ENCODE measurements at places on chromosomes 6 and 20. TPM values are rescaled to one million over a fixed set of nuclear protein-coding genes. Genes with fewer than 3 reads are reported as not detected.

- DNase-seq = no peak
Observed at GRCh38 chr6:136114661-136115060, 135.4 kb downstream of the MTFR2 start.

Gene HTR1E
- not detected for total RNA-seq

Gene CALHM4
- 0.10 TPM for total RNA-seq

DNA sequence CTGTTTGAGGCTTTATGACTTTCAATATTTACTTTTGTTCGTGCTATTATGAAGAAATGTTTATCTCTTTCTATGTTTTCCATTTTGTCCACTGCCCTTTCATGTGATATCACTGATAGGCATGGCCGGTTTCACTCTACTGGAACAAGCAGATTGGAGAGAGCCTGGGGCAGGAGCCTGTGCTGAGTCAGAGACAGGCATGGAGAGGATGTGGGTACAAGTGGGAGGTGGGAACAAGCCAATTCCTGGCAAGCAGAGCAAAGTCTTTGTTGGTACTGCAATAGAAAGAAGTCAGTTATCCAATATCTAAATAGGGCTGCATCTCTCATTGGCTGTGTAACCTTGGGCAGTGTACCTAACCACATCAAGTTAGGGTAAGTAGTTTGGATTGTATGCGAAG, 545.6 kb upstream of the MAP3K7 start:
- peak; percentile 13 for DNase-seq

- no peak for DNase-seq
Observed at GRCh38 chr20:17617212-17617867, 47.5 kb downstream of the DSTN start.

DNA sequence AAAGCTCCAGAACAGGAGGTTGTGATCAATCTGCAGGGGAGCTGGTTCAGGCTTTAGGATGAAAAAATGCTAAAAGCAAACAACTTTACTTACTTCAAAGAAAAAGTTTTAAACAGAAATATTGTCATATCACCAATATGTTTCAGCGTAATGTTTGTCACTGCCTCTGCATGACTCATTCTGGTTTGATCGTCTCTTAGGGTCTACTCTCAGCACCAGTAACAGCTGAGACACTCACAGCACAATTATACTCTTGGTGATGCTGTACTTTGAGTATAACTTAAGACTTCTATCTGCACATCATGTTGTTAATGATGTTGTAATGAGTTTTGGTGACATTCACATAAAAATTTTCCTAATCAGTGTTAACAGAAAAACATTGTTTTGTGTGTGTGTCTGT, 665.4 kb downstream of the EPM2A start:
- DNase-seq = no peak

DNA sequence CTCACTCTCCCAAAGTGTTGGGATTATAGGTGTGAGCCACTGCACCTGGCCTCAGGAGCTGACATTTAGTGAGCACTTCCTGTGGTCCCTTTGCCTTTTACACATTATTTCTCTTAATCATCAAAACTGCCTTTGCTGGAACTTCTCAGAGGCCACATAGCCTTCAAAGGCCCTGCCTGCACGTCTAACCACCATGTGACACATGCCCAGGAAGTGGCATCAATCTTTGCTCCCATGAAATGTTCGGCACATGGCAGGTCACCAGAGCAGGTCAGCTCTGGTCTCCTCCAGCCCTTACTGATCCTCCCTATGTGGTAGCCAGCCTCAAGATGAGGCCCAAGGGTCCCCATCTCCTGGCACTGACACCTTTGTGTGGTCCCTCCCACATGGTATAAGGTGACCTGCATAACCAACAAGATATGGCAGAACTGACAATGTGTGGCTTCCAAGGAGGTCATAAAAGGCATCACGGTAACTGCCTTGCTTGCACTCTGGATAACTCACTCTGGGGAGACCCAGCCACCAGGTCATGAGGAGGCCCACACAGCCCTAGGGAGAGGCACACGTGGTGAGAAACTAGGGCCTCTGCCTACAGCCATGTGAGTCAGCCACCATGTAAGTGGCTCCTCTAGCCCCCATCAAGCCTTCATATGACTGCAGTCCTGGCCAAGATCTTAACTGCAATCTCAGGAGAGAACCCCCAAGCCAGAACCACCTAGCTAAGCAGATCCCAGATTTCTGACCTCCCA, 28.8 kb upstream of the HMGA1 start:
- DNase-seq = no peak

DNA sequence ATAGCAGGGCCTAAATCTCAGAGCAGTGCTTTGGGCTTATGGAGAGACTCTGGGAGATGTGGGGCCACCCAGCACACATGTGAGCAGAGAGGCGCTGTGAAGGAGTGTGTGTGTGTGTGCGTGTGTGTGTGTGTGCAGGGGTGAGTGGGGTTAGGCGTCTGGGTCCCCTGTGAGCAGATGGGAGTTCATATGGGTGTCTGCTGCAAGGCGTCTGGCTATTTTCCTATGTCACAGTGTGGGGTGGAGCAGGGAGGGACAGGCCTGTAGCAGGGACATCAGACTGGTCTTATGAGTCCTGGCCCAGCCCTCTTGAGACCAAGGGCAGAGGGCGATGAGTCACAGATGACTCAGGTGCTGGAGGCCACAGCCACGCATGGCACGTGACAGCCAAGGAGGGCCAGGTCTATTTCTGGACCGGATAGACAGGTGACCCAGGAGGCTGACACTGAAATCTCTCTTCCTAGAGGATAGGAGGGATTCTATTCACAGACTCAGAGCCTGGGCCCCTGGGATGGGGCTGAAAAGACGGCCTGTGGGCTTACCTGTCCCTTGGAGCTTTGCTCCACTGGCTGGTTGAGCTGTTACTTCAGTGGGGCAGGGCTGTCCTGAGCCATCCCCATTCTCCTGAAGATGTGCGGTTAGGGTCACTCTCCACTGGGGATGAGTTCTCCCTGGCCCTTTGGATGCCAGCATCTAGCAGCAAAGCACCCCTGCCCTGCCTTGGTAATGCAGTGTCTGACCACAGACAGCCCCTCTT, 28.9 kb downstream of the VEGFA start:
- DNase-seq = no peak

Gene PNPLA1
- not detected for total RNA-seq

- no peak for DNase-seq
Observed at GRCh38 chr6:34333858-34334257, 58.6 kb downstream of the NUDT3 start.

GRCh38 chr6:31727034-31727716, 1.9 kb downstream of the DDAH2 start:
- no peak for DNase-seq

Gene ROS1
- not detected for total RNA-seq

- DNase-seq = no peak
Observed at GRCh38 chr20:50373674-50374286, 136.4 kb upstream of the PTPN1 start.
